Tibial artery (tissue), 4 donors: ENCODE measurements at places on chromosomes 5 and 9.
A peak's percentile ranks its signal among the peaks of the same experiment; 100 is the strongest.

DNA sequence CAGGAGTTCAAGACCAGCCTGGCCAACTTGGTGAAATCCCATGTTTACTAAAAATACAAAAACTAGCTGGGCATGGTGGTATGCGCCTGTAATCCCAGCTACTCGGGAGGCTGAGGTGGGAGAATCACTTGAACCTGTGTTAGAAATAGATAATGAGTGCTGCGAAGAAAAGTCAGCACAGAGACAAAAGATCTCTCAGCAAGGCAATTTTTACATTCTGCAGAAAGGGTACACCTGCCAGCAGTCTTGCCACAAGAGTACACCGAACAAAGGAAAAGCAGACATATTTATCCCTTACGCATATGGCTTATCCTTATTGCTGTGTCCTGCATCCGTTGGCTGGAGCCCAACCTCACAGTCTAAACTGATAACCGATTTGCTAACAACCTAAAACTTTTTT lies 16.2 kb upstream of the GPBP1 start:
- H3K27me3 ChIP-seq = no peaks in the 10 kb centered on the region
- no peak for DNase-seq
- no peaks in the 10 kb centered on the region for H3K36me3 ChIP-seq
- H3K4me3 ChIP-seq = no peak overlapping the region
- no peaks in the 10 kb centered on the region for H3K4me1 ChIP-seq

- H3K36me3 ChIP-seq = no peaks in the 10 kb centered on the region
- H3K27me3 ChIP-seq = no peaks in the 10 kb centered on the region
- H3K4me1 ChIP-seq = no peaks in the 10 kb centered on the region
- no peak overlapping the region for H3K4me3 ChIP-seq
These were observed 65.7 kb upstream of the TNFAIP8 start for GRCh38 chr5:119290161-119290569.

- H3K4me3 ChIP-seq = no peak overlapping the region
- H3K4me1 ChIP-seq = peaks cover 3% of the 10 kb centered on the region
- DNase-seq = no peak
- H3K36me3 ChIP-seq = peaks cover 31% of the 10 kb centered on the region
These were observed 9.3 kb downstream of the PAIP1 start for GRCh38 chr5:43547532-43547931.

- no peaks in the 10 kb centered on the region for H3K36me3 ChIP-seq
- no peaks in the 10 kb centered on the region for H3K4me1 ChIP-seq
- DNase-seq = no peak
- H3K27me3 ChIP-seq = no peaks in the 10 kb centered on the region
- H3K4me3 ChIP-seq = no peak overlapping the region
These were observed 106.8 kb upstream of the FST start for GRCh38 chr5:53373451-53374158.

DNA sequence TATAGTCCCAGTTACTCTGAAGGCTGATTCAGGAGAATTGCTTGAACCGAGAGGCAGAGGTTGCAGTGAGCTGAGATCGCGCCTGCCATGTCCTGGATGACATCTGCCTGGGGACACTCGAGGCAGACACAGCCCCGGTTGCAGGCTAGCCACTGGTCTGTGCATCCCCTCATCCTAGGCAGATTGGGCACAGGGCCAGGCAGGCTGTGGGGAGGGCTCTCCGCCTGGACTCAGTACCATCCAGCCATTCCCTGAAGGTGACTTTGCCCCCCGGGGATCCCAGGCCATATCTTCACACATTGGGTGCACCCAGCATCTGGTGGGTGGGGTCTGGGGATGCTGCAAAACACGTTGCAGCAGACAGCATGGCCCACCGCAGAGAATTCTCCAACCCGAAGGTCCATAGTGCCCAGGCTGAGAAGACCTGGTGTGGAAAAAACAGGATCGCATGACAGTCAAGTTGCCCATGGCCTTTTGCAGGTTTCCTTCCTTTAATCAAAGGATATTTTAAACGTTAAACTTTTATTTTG lies 50.9 kb upstream of the SUSD3 start:
- H3K27ac ChIP-seq = no peak overlapping the region
- H3K27me3 ChIP-seq = peaks cover 13% of the 10 kb centered on the region
- no peaks in the 10 kb centered on the region for H3K36me3 ChIP-seq
- no peak for DNase-seq
- H3K4me1 ChIP-seq = peaks cover 6% of the 10 kb centered on the region

- no peak overlapping the region for H3K4me3 ChIP-seq
- DNase-seq = no peak
- H3K27ac ChIP-seq = no peak overlapping the region
- no peaks in the 10 kb centered on the region for H3K36me3 ChIP-seq
These were observed 11.8 kb downstream of the ADAMTSL1 start for GRCh38 chr9:18485714-18486113.

DNA sequence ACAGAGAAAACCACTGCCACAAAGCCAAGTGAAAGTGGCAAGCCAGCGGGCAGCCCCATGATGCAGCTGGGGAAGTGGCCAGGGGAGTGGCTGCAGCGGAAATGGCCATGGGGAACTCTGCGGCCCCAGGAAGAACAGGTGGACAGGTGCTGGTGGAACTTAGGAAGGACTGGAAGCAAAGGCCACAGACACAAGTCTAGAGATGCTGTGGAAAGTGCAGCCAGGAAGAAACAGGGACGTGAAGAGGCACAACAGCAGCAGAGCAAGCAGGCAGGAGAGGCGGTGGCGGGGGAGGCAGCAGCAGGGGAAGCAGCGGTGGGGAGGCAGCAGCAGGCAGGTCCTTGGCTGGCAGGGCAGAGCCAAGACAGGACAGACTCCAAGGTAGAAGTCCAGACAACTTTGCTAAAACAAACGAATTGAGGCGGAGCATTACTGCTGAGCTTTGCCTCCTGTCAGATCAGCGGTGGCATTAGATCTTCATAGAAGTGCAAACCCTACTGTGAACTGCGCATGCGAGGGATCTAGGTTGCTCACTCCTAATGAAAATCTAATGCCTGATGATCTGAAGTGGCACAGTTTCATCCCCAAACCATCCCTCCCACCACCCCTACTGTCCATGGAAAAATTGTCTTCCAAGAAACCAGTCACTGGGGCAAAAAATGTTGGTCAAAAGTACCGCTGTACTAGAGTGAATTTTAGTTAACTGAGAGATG lies 11.8 kb downstream of the SURF6 start:
- H3K27ac ChIP-seq = no peak overlapping the region
- DNase-seq = no peak
- no peaks in the 10 kb centered on the region for H3K27me3 ChIP-seq
- no peaks in the 10 kb centered on the region for H3K4me1 ChIP-seq

GRCh38 chr9:36191686-36192085 lies 965 bp downstream of the CLTA start:
- no peaks in the 10 kb centered on the region for H3K27me3 ChIP-seq
- peak overlapping the region; percentile 93 for H3K4me3 ChIP-seq
- no peak for DNase-seq
- peak overlapping the region; percentile 92 for H3K27ac ChIP-seq

DNA sequence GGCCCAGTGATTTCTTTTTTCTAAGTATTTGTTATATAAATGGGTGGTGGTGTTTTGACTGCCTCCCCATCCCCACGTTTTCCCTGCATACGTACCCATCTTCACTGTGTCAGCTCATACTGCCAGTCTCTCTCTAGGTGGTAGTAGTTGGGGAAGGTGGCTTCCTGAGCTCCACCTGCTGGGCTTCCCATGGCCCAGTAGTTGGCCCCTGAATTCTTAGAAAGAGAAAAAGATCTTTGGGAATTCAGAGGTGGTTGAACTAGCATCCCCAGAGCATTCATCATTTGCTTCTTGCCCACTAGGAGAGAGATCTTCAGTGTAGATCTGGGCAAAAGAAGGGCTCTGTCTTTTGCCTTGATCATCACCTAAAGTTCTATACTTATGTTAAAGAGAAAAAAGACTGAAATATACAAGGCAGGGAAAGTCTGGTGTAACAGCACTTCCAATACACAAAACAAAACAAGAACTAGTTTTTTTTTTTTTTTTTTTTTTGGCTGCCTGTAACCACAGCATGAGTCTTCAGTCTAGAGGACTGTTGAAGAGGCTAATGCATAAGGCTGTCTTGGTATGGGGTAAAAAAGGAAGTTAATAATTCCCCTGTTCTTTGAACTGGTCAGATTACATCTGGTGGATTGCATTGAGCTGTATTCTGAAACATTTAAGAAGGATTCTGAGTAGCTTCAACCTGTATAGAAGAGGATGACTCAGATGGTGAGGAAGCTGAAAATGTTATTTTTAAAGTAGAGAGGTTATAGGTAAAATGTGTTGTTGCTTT lies 128.7 kb downstream of the ATG10 start:
- no peak for DNase-seq
- H3K27me3 ChIP-seq = no peaks in the 10 kb centered on the region
- no peak overlapping the region for H3K27ac ChIP-seq
- no peak overlapping the region for H3K4me3 ChIP-seq
- no peaks in the 10 kb centered on the region for H3K4me1 ChIP-seq
- no peaks in the 10 kb centered on the region for H3K36me3 ChIP-seq

- no peaks in the 10 kb centered on the region for H3K27me3 ChIP-seq
- peak overlapping the region; percentile 75 for H3K27ac ChIP-seq
- no peak overlapping the region for H3K4me3 ChIP-seq
- H3K4me1 ChIP-seq = peaks cover 36% of the 10 kb centered on the region
- no peak for DNase-seq
These were observed 38.9 kb downstream of the DAB2IP start for GRCh38 chr9:121690316-121690715.

GRCh38 chr5:94433397-94434163 lies 184.8 kb downstream of the KIAA0825 start:
- H3K4me3 ChIP-seq = no peak overlapping the region
- no peak overlapping the region for H3K27ac ChIP-seq
- H3K4me1 ChIP-seq = no peaks in the 10 kb centered on the region
- peak; percentile 54 for DNase-seq

DNA sequence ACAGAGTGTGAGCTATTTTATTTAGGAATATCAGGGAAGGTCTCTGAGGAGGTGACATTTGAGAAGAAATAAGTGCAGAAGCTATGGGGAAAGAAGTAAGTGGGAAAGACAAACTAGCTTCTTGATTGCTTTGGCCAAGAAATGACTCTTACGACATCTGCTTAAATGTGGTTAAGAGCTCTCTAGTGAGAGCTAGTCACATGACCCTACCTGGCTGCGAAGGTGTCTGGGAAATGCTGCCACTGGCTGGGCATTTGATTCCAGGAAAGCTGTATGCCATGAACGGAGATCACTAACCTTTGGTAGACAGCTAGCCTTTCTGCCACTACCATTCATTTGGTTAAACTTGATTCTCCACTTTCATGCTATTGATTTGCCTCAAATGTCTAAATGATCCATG lies 80.1 kb downstream of the KIAA0825 start:
- DNase-seq = no peak
- no peaks in the 10 kb centered on the region for H3K4me1 ChIP-seq
- H3K36me3 ChIP-seq = no peaks in the 10 kb centered on the region

GRCh38 chr9:134215420-134215698 lies 51.0 kb upstream of the RNU6ATAC start:
- H3K36me3 ChIP-seq = no peaks in the 10 kb centered on the region
- H3K4me3 ChIP-seq = no peak overlapping the region
- DNase-seq = no peak
- no peak overlapping the region for H3K27ac ChIP-seq
- H3K4me1 ChIP-seq = no peaks in the 10 kb centered on the region

DNA sequence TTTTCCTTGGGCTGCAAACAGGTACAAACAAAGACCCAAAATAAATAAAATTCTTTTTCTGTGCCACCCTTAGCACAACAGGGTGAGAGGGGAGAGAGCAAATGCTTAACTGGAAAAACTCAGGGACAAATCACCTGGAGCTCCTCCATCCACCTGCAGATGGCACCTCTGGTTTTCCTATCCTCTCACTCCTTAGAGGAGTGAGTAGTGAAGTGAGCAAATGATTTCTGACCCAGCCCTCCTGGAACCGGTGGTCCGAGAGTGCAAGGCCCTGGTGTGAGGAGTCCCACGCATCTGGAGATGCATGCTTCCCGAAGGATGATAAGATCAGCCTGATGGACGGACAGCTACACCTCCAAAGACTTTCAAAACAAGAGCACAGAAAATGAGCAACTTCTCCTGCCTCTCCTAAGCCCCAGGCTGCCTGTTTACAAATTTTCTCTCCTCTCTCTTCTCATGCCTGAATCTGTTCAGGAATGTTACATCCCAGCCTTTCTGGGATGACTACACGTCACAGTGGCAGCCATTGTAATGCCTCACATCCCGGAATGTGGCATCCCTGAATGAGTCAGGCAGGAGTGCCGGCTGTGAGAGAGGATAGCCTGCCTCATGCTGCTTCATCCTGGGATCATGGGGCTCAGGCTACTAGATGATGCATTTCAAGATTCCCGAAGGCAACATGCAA lies 86.4 kb downstream of the ADRB2 start:
- peaks cover 14% of the 10 kb centered on the region for H3K4me1 ChIP-seq
- H3K27ac ChIP-seq = no peak overlapping the region
- H3K27me3 ChIP-seq = no peaks in the 10 kb centered on the region
- DNase-seq = no peak

GRCh38 chr9:137851516-137852267 lies 25.9 kb upstream of the CACNA1B start:
- H3K27me3 ChIP-seq = no peaks in the 10 kb centered on the region
- no peak overlapping the region for H3K4me3 ChIP-seq
- H3K27ac ChIP-seq = no peak overlapping the region
- no peaks in the 10 kb centered on the region for H3K36me3 ChIP-seq
- no peaks in the 10 kb centered on the region for H3K4me1 ChIP-seq

DNA sequence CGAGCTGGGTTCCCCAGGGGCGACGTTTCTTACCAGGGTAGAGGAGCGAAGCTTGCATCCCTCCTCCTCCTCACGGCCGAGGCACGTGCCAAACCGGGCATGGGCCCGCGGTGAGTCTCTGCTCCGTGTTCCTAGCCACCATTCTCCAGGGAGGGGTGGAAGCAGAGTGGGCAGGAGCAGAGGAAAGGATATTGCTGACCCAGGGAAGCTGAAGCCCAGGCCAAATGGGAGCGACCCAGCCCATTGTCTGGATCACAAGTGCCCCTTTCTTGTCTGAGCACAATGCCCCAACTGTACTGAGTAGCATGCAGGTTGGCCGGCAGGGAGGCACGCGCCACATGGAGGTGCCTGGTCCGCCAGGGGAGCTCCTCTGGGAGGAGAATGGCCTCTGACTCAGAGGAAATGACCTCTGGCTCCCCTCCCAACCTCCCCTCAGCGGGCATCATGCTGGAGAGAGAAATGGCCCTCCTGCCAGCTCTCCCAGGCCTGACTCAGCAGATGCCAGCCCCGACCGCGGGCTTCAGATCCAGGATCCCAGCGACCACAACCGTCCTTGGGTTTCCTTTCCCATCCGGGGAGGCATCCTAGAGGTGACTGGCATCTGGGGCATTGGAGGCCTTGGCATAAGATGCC lies 1.1 kb downstream of the PRR7 start:
- DNase-seq = peak; percentile 86
- H3K27ac ChIP-seq = no peak overlapping the region
- peaks cover 24% of the 10 kb centered on the region for H3K4me1 ChIP-seq
- no peaks in the 10 kb centered on the region for H3K27me3 ChIP-seq

DNA sequence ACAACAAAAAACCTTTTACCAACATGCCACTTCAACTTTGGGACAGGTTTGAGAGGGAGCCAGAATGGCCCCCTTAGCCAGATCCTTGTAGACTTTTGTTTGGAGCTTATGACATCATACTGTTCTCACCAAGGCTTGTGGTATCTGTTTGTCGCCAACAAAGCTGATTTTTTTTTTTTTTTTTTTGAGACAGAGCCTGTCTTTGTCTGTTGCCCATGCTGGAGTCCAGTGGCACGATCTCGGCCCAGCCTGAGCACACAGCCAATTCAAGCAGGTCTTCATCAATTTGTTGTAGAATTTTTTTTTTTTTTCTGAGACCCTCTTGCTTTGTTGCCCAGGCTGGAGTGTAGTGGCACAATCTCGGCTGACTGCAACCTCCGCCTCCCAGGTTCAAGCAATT lies 26.4 kb upstream of the NTNG2 start:
- DNase-seq = no peak
- H3K27me3 ChIP-seq = peaks cover 77% of the 10 kb centered on the region
- no peak overlapping the region for H3K4me3 ChIP-seq
- no peak overlapping the region for H3K27ac ChIP-seq
- H3K4me1 ChIP-seq = no peaks in the 10 kb centered on the region
